ENCODE measurements at places on chromosomes 5 and 9.

DNA sequence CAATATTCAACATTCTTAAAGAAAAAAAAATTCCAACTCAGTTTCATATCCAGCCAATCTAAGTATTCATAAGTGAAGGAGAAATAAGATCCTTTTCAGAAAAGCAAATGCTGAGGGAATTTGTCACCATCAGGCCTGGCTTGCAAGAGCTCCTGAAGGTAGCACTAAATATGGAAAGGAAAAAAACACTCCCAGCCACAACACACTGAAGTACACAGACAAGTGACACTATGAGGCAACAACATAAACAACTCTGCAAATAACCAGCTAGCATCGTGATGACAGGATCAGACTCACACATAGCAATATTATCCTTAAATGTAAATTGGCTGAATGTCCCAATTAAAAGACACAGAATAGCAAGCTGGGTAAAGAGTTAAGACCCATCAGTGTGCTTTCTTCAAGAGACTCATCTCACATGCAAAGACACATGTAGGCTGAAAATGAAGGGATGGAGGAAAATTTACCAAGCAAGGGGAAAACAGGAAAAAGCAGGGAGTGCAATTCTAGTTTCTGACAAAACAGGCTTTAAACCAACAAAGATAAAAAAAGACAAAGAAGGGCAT is 33.1 kb downstream of the ANKRD33B start:
- DNase-seq: no peak

DNA sequence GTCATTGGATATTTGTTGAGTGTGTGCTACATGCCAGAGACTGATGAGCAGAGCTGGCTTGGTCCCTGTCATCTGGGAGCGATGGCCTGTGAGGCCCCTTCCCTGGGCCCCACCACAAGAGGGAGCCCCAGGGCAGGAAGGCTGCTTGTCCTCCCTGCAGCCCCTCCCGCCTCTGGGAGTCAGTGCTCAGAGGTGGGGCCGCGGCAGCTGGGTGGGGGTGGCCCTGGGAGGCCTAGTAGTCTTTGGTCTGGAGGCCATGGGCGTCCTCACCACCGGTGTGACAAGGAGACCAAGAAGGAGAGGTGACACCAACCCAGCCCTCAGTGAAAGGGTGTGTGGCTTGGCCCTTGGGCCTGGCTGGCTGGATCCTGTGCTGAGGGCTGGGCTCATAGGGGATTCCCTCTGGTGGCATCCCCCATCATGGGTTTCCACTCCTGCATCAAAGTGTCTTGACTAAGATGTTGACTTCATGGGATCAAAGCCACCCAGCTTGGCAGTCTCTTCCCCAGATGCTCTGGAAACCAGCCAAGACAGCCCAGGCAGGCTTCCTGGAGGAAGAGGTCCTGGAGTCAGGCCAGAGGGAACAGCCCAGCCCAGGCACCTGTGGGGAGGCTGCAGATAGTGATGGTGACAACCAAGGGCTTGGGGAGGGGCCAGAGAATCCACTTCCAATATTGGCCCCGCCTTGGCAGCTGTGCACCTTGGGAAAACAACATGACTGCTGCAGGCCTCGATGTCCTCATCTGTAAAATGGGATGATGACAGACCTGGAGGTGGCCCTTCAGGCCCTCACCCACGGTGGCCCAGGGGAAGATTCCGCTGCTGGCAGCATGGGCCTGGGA is 166.7 kb downstream of the GAPVD1 start:
- no peak for DNase-seq

- no peak for DNase-seq
These were observed 64.4 kb downstream of the PLPPR1 start for GRCh38 chr9:101092922-101093321.

- DNase-seq: no peak
These were observed 17.2 kb upstream of the CMYA5 start for GRCh38 chr5:79672392-79672791.

DNA sequence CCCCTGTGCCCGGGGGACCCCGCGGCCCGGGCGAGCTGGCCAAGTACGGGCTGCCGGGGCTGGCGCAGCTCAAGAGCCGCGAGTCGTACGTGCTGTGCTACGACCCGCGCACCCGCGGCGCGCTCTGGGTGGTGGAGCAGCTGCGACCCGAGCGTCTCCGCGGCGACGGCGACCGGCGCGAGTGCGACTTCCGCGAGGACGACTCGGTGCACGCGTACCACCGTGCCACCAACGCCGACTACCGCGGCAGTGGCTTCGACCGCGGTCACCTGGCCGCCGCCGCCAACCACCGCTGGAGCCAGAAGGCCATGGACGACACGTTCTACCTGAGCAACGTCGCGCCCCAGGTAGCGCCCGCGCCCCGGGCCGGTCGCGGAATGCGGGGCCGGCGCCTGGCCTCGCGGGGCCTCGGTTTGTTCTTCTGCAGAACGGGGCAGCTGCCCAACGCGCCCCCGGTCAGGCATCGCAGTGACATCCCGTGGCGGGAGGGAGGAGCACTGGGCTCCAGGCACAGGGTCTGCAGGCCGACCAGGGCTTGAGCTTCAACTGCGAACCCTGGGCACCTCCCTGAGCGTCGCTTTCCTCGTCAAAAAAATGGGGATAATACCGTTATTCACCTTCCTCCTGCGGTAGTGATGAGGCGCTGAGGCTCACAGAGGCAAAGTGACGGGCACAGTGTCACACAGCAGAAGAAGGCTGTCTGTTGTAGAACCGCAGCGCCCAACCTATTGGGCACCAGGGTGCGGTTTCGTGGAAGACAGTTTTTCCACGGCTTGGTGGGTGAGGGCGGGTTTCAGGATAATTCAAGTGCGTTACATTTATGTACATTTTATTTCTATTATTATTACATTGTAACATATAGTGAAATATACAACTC is 777 bp downstream of the ENDOG start:
- DNase-seq: no peak

GRCh38 chr5:108749128-108749861 is 1.6 kb downstream of the FER start:
- peak; percentile 31 for DNase-seq

DNA sequence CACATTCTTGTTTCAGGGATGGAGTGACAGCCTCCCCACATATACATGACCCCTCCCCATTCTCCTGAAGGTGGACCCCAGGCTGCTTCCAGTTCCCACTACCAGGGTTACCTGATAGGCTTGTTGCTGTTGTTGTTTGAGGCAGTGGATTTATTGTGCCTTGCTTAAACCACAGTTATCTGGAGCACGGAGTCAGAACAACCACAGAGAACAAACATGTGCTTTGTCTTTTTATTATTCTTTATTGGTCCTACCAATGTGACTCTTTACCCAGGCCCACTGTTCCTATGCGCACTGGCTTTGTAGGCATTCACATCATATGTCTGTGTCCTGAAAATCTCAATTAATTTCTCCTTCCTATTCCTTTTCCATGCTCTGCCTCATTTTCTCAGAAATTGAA is 41.2 kb upstream of the IPPK start:
- DNase-seq: no peak

- no peak for DNase-seq
These were observed 25.6 kb downstream of the CAMK2A start for GRCh38 chr5:150263801-150264621.

DNA sequence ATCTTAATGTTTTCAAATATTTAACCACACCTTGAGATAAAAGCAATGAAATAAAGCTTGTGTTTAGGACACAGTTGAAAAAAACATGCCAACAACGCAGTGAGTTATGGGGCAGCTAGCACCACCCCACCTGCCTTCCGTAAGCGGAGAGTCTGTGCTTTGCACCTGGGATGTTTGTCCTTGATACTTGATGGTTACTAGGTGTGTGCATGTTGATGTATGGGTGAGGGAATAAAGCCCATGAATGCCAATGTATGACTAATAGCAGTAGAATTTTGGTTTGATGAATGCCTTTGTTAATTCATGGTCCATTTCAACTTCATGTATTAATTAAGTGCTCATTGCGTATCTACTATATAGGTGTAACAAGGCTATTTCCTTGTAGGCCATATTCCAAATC is 74.0 kb downstream of the PCSK5 start:
- no peak for DNase-seq

GRCh38 chr5:1899201-1899600 is 16.5 kb upstream of the IRX4 start:
- no peak for DNase-seq

GRCh38 chr5:83118471-83118870 is 41.1 kb downstream of the XRCC4 start:
- no peak for DNase-seq

GRCh38 chr9:125426926-125427325 is 165.3 kb downstream of the GAPVD1 start:
- DNase-seq: no peak

DNA sequence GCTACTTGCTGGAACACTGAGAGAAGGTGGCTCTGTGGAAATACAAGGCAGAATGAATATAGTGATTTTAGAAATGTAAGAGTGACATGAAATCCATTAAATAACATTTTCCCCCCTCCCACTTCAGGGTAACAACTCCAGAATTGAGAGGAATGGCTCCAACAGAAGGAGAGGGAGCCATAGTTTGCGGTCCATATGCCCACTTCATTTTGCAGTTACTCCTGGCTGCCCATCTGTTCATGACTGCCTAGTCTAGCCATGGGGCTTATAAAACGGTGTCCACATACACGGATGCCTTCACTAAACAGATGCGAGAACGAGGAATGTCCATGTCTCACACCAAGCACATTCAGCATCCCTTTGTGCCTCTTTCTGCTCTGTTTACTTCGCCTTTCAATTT is 186.7 kb downstream of the TMEM38B start:
- DNase-seq: no peak

GRCh38 chr5:132076202-132076830 is 2.7 kb downstream of the CSF2 start:
- no peak for DNase-seq

DNA sequence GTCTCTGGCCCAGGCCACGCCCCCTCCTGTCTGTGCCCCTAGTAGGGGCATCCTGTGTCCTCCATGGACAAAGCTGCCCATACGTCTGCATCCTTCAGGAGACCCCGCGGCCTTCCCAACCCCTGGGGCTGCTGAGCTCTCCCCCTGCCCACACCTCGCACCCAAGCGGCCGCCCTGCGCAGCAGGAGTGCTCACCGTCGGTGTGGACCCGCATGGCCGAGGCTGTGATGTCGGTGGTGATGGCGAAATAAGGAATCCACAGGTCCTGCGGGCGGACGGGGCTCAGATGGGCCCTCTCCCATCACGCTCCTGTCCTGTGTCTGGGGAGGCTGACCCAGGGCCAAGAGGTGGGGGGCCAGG is 4.8 kb upstream of the NSMF start:
- DNase-seq: no peak

- no peak for DNase-seq
These were observed 943.8 kb upstream of the TYRP1 start for GRCh38 chr9:11749396-11749795.
